ENCODE measurements at places on chromosomes 7 and 10. TPM values are rescaled to one million over a fixed set of nuclear protein-coding genes. Genes with fewer than 3 reads are reported as not detected.
A peak's percentile ranks its signal among the peaks of the same experiment; 100 is the strongest.

DNA sequence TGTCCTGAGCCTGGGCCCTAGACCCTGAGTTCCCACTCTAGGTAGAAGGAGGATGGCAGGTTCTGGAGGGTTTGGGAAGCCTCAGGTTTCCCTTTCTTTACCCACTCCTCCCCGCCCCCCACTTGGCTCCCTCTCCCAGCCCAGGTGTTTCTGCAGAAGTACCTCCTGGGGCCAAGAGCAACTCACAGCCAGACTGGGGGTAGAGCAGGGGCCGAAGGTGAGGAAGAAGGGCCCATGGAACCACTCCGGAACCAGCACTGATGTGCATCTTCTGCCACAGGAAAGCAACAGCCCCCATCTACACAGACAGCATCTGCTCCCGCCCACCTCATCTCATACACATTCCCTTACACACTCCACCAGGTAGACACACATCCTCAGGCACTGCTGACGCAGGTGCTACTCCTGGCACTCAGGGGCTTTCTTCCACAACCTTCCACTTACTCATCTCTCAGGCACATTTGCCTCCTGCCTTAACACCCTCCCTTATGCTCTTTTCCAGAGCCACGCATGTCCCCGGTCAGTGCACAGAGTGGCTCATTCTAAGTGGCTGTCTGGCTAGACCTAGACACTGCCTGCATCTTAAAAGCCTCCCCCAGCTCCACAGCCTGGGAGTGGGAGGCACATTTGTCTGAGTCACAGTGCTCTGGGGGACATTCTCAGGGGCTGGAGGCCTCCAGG lies 1.8 kb downstream of the EPHB6 start:
- no peak for DNase-seq
- H3K27ac ChIP-seq, result no peak overlapping the region
- peak overlapping the region; percentile 95 for H3K4me3 ChIP-seq
- H3K27me3 ChIP-seq, result no peaks in the 10 kb centered on the region
- 0 out of 2 replicates have a peak, but pooled peaks cover 4% of the 10 kb centered on the region for H3K36me3 ChIP-seq

The ZNF783 gene
- total RNA-seq, result 22.2 TPM

DNA sequence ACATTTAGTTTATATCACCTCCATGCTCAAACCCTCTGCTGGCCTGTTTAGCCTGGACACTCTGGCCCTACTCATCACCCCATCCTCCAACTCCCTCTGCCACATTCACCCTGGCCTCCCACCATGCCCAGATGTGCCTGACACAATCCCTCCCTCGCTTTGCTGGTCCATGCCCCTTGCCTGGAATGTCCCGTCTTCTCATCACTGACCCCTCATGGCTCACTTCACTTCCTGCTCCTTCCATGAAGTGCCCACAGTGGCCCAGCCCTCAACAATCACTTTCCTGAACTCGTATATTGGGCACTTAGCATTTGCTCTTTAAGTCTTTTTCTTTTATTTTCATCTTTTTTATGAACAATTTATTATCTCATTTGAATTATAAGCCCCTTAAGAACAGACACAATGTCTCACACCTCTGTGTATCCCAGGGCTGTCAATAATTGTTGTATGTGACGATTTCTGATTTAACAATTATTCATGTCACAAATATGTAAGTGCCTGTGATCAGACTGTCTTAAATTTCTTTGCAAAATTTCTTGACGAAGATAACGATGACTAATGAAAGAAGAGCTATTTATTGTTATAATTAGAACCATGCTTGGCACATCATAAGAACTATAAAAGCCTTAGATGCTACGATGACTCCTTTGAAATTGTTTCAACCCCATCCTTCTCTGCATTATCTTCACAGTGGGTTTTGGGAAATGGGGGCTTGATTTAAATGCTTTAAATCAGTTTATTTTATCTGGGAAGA lies 209.9 kb upstream of the YAE1 start:
- H3K27ac ChIP-seq, result no peak overlapping the region
- peak; percentile 25 for DNase-seq
- peaks cover 21% of the 10 kb centered on the region for H3K27me3 ChIP-seq
- no peak overlapping the region for H3K4me3 ChIP-seq
- no peaks in the 10 kb centered on the region for H3K4me1 ChIP-seq
- H3K36me3 ChIP-seq, result no peaks in the 10 kb centered on the region

DNA sequence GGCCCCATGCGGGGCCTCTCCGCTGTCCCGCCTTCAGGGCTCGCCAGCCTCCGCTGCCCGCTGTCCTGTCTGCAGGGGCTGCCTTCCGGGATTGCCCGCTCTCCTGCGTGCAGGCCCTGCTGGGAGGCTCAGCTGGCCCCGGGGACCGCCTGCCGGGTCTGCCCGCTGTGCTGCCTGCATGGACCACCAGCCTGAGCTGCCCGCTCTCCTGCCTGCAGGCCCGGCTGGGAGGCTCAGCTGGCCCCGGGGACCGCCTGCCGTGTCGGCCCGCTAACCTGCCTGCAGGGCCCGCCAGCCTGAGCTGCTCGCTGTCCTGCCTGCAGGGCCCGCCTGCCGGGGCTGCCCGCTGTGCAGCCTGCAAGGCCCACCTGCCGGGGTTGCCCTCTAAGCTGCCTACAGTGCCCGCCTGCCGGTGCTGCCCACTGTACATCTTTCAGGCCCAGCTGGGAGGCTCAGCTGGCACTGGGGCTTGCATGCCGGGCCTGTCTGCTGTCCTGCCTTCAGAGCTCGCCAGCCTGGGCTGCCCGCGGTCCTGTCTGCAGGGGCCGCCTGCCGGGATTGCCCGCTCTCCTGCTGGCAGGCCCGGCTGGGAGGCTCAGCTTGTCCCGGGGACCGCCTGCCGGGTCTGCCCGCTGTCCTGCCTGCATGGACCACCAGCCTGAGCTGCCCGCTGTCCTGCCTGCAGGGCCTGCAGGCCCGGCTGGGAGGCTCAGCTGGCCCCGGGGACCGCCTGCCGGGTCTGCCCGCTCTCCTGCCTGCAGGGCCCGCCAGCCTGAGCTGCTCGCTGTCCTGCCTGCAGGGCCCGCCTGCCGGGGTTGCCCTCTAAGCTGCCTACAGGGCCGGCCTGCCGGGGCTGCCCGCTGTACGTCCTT lies 165.1 kb downstream of the GLRX3 start:
- H3K36me3 ChIP-seq, result no peaks in the 10 kb centered on the region
- no peaks in the 10 kb centered on the region for H3K4me1 ChIP-seq
- H3K27me3 ChIP-seq, result no peaks in the 10 kb centered on the region
- H3K27ac ChIP-seq, result no peak overlapping the region

The EPDR1 gene
- 5.4 TPM for total RNA-seq

The CUL1 gene
- 78.3 TPM for total RNA-seq

The CDHR1 gene
- not detected for total RNA-seq

- H3K27me3 ChIP-seq, result no peaks in the 10 kb centered on the region
- no peaks in the 10 kb centered on the region for H3K36me3 ChIP-seq
- H3K4me3 ChIP-seq, result no peak overlapping the region
- 0 out of 2 replicates have a peak, but pooled peaks cover 6% of the 10 kb centered on the region for H3K4me1 ChIP-seq
- DNase-seq, result no peak
- no peak overlapping the region for H3K27ac ChIP-seq
These were observed 11.9 kb downstream of the CYTH3 start for GRCh38 chr7:6260291-6261187.

DNA sequence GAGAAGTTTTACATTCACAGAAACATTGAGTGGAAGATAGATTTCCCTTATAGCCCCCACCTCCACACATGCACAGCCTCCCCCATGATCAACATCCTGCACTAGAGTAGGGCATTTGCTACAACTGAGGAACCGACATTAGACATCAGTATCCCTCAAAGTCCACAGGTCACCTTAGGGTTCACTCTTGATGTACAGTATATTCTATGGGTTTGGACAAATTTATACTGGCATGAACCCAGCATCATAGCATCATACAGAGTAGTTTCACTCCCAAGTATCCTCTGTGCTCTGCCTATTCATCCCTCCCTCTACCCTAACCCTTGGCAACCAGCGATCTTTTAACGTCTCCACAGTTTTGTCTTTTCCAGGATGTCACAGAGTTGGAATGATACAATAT lies 64.4 kb downstream of the VSTM4 start:
- H3K27me3 ChIP-seq, result peaks cover 54% of the 10 kb centered on the region
- H3K4me1 ChIP-seq, result no peaks in the 10 kb centered on the region
- H3K27ac ChIP-seq, result no peak overlapping the region
- no peaks in the 10 kb centered on the region for H3K36me3 ChIP-seq
- DNase-seq, result no peak
- no peak overlapping the region for H3K4me3 ChIP-seq

- no peaks in the 10 kb centered on the region for H3K36me3 ChIP-seq
- H3K27me3 ChIP-seq, result no peaks in the 10 kb centered on the region
- no peak overlapping the region for H3K27ac ChIP-seq
- H3K4me1 ChIP-seq, result peaks cover 21% of the 10 kb centered on the region
- no peak overlapping the region for H3K4me3 ChIP-seq
- no peak for DNase-seq
These were observed 28.0 kb upstream of the SEM1 start for GRCh38 chr7:96737545-96738050.

The UNCX gene
- total RNA-seq, result not detected

DNA sequence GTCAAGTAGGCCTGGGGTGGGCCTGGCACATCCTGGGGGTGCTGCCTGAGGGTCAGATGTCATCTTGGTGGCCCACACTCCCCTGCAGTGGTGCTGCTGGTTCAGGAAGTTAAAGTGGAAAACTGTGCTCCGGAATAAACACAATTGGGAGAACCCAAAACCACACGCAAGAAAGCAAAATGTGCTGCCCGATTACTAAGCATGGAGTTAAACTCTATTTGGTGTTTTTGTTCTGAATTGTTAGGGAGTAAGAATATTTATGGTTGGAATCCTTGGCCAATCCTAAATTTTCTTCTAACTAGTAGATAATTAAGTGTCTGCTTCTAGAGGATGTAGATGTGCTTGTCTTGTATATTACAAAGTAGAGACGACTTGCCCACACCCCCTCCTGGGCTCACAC lies 131.4 kb downstream of the MGMT start:
- no peaks in the 10 kb centered on the region for H3K36me3 ChIP-seq
- H3K4me1 ChIP-seq, result no peaks in the 10 kb centered on the region
- DNase-seq, result no peak
- no peaks in the 10 kb centered on the region for H3K27me3 ChIP-seq

GRCh38 chr10:77417806-77418640 lies 219.6 kb downstream of the KCNMA1 start:
- no peak for DNase-seq
- H3K4me1 ChIP-seq, result peaks cover 36% of the 10 kb centered on the region
- H3K27ac ChIP-seq, result peak overlapping the region; percentile 82
- H3K27me3 ChIP-seq, result no peaks in the 10 kb centered on the region

DNA sequence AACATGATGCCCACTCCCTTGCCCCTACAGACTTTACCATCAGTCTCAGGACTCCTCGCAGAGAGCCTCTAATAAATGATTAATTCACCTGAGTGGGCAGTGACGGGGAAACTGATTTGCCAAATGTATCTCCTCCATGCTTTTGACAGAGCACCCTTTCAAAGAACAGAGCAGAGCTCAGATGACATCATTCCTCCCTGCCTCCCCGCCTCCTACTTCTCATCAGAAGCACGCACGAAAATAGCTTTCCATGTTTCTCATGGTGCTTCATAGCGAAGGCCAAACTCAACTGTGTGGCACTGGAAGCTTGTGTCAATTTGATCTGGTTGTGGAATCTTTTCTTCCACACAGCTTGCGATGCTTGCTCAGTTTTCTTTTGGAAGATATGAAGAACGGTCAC lies 442.5 kb downstream of the RPS24 start:
- DNase-seq, result no peak
- no peaks in the 10 kb centered on the region for H3K36me3 ChIP-seq
- H3K27me3 ChIP-seq, result peaks cover 26% of the 10 kb centered on the region
- H3K4me3 ChIP-seq, result no peak overlapping the region
- no peak overlapping the region for H3K27ac ChIP-seq

DNA sequence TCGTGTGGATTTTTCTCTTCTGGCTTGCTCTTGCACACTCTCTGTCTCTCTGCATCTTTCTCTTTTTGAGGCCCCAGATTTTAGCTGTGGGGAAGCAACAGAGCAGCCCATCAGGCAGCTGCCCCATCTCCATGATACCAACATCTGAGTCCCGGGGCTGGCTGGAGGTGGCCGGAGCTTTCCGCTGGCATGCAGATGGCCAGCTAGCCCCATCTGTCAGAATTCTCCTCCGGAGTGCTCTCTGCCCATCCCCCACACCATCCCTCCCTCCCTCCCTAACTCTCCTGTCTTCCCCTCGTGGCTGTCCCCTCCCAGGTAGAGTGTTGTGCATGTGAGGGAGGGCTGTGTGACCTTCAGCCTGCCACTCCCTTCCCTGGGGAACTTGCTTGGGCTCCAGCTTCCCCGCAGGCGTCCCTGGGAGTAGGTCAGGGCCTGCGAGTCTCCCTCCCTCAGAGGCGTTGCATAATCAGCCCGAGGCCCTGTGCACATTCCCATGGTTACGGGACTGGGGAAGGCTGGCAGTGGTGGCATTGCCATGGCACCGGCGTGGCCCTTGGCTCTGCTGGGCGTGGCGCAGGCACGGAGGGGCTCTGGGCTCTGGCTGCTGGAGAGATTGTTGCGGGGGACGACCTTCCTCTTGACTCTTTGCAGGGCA lies 24.7 kb downstream of the GHRHR start:
- H3K36me3 ChIP-seq, result no peaks in the 10 kb centered on the region
- no peak overlapping the region for H3K27ac ChIP-seq
- H3K4me3 ChIP-seq, result no peak overlapping the region
- peaks cover 12% of the 10 kb centered on the region for H3K4me1 ChIP-seq
- DNase-seq, result peak; percentile 82
- 0 out of 2 replicates have a peak, but pooled peaks cover 4% of the 10 kb centered on the region for H3K27me3 ChIP-seq

GRCh38 chr7:149722356-149722957 lies 50.9 kb downstream of the ZNF467 start:
- no peaks in the 10 kb centered on the region for H3K27me3 ChIP-seq
- H3K27ac ChIP-seq, result no peak overlapping the region
- H3K4me1 ChIP-seq, result no peaks in the 10 kb centered on the region
- no peaks in the 10 kb centered on the region for H3K36me3 ChIP-seq
- DNase-seq, result no peak

The IDI1 gene
- total RNA-seq, result 38.5 TPM

- no peak overlapping the region for H3K4me3 ChIP-seq
- peak overlapping the region; percentile 91 for H3K27ac ChIP-seq
- H3K36me3 ChIP-seq, result peaks cover 6% of the 10 kb centered on the region
- no peak for DNase-seq
- H3K4me1 ChIP-seq, result peaks cover 30% of the 10 kb centered on the region
These were observed 100.6 kb upstream of the MDFIC start for GRCh38 chr7:114821030-114821900.
